ENCODE measurements at places on chromosomes 6 and 20.

DNA sequence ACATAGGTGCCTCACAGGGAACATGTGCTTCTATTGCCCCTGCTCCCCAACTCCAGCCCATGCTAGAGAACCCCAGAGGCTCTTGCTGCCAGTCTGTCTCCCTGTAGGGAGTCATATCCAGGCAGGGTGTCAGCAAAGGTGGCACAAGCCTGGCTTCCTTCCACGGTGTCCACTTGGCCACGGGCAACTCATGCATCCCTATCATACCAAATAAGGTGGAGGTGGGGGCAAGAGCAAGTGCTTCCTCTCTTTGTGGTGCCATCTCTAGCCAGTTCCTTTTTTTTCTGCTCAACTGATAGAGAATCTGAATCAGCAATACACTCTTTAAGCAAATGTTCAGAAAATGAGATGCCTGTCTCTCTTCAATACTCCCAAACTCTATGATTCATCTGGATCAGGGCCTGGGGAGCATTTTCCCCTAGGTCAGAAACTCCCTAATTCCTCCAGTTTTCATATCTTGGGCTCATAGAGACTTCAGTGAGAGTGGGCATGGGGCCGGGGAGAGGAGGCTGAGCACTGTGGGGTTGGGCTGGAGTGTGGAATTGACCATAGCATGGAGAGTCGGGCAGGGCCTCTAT lies 105.1 kb upstream of the GPR6 start:
- DNase-seq, result no peak

- DNase-seq, result no peak
These were observed 88.8 kb downstream of the ADAT2 start for GRCh38 chr6:143361536-143362191.

DNA sequence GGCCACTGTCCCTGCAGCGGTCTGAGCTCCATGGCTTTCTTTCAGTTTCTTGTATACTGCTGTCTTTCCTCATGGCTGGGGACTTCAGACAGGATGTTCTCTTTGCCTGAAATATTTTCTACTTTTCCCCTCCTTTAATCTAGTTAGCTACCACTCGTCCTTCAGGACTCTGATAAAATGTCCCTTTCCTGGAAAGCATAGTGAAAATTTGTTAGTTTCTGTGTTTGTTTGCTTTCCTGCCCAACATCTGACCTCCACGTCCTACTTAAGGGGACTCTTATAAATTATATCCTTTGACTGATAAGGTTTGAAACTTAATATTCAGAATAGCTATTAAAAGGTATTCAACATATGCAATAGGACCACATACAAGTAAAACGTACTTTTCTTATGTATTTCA lies 48.8 kb upstream of the KLHL31 start:
- no peak for DNase-seq

DNA sequence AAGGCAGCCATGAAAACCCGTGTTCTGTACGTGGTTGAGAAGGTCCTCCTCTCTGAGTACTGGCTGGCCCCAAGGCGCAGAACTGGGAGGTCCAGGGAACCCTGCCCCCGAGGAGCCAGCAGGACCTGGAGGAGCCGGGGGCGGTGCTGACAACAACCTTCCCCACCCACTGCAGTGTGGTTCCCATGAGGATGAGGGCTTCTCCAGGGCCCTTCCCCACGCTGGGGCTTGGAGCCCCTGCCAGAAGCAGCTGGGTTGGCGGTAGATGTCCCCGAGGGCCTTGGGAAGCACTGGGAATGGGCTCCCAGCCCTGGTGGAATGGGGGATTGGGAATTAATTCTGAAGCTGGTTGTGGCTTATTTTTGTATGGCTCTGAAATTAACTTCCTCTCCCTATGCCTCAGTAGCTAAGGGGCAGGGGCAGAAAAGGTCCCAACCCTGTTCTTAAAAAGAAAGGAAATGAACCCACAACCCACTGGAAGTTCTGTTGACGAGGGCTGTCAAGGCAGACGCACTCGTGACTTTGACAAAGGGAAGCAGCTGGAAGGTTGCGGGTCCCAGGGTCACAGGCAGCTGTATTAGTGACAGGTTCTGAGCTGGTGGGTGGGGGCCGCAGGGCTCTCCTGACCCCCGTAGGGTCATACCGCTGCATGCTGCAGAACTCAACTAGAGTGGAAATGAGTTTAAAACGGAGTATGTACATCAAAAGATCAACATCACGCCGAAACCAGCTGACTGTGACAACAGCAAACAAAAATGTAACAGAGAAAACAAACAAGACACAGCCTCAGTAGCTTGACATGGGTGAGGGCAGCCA lies 13.9 kb upstream of the HELZ2 start:
- no peak for DNase-seq

GRCh38 chr6:71745525-71745924 lies 140.8 kb upstream of the RIMS1 start:
- DNase-seq, result no peak

DNA sequence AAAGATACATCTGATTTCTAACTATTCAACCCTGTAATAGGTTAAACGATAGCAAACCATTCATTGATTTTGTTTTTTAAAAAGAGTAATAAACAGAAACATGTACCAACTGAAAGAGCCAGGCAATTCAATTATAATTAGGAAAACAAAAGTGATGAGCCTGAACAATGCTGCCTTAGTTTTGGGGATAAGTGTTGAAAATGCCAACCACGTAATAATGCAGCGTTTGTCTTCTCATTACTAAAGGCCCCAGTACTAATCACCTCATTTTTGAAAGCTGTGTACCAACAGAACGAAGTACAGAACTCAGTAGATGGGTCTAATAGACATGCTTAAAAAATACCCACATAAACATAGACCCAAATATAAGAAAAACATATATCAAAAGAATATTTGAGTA lies 663.6 kb upstream of the CHD6 start:
- no peak for DNase-seq

- DNase-seq, result no peak
These were observed 289.9 kb upstream of the TSHZ2 start for GRCh38 chr20:52682237-52682636.
